ENCODE measurements at places on chromosomes 13 and 19.
A peak's percentile ranks its signal among the peaks of the same experiment; 100 is the strongest.

DNA sequence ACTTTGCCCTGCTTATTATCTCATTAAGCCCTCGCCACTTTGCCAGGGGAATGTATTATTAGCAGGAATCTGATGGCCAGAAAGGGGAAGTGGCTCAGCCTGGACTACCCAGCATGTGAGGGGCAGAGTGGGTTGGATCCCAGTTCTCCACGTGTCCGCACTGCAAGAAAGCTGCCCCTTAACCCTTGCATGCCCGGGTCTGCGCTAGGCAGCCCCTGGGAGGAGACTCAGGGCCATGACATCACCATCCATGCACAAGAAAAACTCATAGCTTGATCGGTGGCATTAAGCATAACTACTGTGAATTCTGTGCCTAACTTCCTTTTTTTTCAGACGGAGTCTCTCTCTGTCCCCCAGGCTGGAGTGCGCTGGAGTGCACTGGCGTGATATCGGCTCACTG, 8.9 kb downstream of the CACNG8 start:
- DNase-seq: no peak

DNA sequence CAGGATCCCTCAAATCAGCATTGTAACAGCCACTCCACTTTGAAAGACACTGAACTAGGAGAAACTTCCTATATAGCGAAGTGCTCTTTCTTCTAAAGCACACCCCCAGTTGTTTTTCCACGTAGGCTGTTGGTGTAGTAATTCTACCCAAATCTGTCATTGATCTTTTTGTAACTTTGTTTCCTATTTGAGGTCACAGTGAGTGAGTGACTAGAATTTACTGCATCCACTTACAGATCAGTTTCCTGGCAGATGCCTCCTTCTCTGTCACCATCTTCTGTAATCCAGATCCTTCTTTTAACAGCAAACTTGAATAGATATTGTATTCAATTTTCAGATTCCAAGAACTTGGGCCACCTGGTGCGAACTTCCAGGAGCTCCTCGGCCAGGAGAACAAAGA, 15.3 kb downstream of the ZAR1L start:
- DNase-seq: no peak

DNA sequence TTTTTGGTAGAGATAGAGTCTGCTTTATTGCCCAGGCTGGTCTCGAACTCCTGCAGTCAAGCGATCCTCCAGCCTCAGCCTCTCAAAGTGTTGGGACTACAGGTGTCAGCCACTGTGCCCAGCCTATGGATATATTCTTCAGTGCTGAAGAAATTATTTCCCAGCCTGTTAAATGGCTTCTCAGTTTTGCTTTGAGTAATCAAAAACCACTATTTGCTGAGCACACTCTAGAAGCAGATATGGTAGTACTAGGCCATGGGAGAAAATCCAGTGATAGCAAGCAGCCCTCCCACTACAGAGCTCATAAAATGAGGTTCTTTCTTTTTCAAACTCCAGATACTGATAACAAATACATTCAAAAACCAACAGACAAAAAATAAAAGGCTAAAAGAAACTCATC, 80.6 kb upstream of the CLDN10 start:
- DNase-seq: no peak

- no peak for DNase-seq
These were observed 5.7 kb downstream of the TBCB start for GRCh38 chr19:36120984-36121358.

GRCh38 chr13:104757712-104758111, 1691.5 kb upstream of the SLC10A2 start:
- no peak for DNase-seq

GRCh38 chr13:39302820-39303219, 264.6 kb downstream of the NHLRC3 start:
- DNase-seq: no peak

DNA sequence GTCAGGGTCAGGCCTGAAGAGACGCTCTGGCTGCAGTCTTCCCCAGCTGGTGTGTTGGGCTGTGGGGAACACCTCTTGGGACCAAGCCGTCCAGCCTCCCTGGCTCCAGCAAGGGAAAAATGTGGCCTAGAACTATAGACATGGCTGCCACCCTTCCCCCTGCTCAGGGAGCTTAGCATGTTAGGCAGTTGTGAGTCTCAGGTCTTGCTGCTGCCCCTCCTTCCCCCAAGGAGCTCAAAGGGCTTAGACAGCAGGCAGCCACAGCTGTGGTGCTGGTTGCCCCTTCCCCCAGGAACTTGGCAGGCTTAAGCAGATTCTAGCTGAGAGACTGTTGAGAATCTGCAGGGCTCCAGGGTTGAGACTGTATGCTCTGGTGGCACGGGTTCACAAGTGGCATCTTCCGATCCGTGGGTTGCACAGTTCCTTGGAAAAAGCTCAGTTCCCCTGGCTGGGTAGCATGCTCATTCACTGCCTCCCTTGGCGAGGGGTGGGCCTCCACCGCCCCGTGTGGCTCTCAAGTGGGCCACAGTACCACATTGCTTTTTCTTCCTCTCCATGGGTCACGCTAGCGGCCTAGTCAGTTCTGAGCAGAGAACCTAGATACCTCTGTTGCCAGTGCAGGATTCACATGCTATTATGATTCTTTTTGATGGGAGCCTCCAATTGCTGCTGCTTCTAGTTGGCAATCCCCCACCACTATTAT, 1258.6 kb downstream of the OLFM4 start:
- no peak for DNase-seq

DNA sequence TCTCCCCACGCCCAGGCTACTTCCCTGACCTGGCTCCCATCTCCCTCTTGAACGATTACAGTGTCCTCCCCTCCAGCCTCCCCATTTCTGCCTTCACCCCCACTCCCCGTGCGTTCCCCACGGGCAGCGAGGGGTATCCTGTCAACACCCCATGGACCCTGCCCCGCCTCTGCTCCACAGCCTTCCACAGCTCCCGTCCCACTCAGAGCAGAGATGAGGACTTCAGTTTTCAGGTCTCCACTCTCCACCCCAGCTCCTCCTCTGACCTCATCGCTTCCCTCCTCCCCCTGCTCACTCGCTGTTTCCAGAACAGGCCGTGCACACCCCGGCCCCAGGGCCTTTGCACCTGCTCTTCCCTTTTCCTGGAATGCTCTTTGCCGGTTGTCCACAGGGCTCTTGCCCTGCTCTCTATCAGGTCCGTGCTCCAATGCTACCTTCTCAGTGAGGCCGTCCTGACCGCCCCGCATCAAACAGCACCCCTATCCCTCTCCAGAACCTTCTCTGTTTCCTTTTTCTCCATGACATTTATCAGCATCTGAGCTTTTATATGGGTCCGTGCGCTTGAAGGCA, 15.0 kb downstream of the LRRC4B start:
- no peak for DNase-seq

DNA sequence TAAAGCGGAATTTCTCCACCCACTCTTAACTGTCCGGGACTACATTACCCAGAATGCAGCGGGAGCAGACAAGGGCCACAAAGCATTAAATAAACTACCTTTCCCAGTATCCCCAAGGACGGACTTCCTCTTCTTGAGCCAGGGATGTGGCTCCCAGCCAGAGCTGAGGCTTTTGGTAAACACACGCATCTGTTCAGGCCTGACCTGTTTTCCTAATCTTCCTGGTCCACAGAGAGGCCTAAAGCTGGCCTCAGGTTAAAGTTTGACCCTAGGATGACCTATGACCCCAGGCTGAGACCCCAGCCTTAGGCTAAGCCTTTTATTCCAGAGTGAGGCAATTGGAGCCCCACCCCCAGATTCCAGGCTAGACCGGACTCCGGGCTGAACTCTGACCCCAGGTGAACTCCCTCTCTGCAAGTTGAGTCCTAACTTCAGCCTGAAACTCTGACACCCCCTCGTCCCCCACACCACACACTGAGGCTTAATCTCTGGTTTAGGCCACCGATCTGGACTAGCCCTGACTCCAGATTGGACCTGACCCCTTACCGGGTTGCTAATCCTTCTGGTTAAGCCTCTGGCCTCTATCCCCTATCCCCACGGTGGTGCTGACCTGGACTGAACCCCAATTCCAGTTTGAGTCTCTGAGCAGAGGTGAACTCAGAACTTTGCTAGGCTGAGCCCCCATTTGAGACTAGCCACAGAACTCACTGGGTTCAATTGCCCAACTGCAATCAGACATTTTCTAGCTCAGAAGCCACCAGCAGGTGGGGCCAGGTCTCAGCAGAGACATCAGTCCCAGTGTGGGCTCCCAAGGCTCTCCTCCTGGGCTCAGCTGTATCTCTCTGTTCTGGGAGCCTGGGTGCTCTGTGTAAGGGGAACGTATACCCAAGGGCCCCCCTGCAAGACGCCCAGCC, 750 bp upstream of the GPR108 start:
- peak; percentile 41 for DNase-seq

DNA sequence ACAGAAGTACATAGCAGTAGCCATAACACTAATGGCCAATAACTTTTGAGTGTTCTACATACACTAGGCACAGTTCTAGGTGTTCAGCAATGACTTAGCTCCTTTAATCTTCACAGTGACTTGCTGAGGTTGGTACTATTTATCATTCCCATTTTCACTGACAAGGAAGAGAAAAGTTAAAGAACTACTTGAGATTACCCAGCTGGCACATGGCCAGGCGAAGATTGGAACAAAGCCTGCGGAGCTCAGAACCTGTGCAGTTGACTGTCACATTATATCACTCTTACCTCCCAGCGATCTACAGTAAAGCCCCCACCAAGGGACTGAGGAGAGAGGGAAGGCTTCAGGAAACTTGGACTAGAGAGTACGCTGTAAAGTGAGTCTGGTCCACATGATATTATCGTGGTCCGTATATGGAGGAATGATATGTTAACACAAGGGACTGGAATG, 42.4 kb upstream of the WDFY2 start:
- no peak for DNase-seq

- no peak for DNase-seq
These were observed 73.1 kb downstream of the TNFSF13B start for GRCh38 chr13:108342369-108343289.

DNA sequence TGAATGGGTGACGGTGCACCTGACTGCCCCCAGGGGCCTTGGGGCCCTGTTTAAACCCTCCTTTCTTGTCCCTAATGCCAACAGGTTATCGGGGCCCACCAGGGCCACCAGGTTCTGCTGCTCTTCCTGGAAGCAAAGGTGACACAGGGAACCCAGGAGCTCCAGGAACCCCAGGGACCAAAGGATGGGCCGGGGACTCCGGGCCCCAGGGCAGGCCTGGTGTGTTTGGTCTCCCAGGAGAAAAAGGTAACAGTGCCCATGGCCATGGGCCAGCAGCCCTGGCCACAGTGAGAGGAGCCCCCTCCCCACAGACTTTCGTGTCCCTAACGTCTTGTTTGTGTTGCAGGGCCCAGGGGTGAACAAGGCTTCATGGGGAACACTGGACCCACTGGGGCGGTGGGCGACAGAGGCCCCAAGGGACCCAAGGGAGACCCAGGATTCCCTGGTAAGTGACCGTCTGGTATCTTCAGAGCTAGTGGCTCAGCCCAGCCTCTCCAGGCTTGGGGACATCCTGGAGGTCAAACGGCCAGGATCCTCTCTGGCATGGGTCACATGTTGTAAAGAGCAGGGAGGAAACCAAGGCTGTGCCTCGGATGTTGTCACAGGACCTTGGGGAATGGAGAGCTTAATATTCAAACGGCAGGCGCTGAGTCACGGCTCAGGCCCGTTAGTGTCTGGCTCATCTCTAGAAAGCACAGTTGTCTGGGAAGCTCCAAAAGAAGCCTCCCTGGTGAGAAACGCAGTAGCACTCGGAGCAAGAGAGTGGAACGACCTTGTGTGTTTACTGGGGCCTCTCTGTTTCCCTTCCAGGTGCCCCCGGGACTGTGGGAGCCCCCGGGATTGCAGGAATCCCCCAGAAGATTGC, 58.3 kb downstream of the RAB20 start:
- DNase-seq: no peak

All from neural crest cell (in vitro differentiated cells).